ENCODE measurements at places on chromosomes 13 and 19.

- DNase-seq, result no peak
Observed at GRCh38 chr13:50011461-50011860, 3.8 kb upstream of the KCNRG start.

DNA sequence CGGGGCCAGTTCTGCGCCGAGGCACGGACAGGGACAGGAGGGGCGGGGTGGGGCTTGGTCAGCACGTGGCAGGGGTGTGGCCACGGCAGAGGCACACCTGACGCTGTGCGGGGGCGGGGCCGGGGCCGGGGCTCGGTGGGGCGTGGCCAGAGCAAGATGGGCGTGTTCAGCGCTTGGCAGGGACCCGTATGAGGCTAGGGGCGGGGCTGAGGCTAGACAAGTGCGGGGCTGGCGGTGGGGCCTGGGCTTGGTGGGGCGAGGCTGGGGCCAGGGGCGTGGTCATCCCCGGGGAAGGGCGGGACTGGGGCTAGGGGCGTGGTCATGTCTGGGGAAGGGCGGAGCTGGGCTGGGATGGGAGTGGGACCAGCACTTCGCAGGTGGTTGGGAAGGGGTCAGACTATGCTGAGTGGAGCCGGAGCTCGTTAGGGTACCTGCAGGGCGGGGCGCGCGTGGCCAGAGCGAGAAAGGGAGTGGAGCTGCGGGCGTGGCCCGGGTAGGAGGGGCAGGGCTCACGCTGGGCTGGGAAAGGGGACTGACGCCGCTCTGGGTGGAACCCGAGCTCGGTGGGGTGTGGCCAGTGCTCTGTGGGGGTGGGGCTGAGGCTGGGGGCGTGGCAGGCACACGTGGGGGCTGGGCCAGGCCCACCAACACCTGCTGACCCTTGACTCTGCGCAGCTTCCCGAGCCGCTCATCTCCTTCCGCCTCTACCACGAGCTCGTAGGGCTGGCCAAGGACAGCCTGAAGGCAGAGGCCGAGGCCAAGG, 12.8 kb downstream of the POLR2E start:
- no peak for DNase-seq

GRCh38 chr13:46032341-46032740, 20.2 kb downstream of the ZC3H13 start:
- no peak for DNase-seq

DNA sequence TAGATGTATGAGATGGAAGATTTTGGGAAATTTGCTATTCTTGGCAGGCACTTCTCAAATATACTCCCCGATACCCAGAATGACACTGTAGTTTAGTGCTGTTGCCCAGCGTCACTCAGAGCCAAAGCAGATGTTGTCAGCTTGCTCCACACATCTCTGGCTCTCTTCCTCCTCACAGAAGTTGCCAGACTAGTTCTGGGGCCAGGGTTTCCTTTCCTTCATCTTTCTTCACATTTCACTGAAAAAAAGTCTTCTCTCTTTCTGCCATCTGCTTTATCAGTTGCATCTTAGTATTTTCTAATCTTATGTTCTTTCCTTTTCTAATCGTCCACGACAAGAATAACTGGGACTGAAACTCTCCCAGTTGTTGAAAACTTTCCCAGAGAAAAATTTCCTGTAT, 251.4 kb downstream of the RGCC start:
- DNase-seq, result no peak

DNA sequence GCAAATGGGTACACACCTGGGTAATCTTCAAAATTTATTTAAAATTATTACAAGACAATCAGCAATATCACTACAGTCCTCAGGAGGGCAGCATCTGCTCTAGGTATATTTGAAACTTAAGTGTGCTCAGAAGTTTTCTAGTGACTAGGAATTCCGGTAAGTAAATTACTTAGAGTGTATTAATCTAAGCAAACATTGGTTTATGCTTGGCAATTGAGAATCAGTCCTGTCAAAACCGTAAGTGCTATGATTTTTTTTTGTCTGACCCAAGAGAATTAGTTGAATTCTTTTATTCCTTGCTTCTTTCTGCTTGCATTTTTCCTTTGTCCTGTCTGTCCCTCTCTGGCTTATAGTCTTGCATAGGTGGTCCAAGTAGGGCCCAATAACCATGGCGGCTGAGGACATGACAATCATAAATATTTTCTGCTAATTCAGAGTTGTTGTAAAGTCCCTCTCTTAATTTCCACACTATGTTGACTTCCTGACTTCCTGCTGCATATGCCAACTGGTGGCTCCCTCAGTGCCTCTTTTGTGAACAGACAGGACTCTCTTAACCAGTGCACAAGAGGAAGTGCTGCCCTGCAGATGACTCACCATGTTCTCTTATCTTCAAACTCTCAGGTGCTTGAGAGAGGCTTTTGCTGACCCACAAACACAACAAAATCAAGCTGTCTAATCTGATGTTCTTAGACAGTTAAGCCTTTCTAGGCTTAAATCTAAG, 82.2 kb downstream of the SLAIN1 start:
- DNase-seq, result peak; percentile 75

GRCh38 chr13:71374471-71375049, 492.4 kb downstream of the DACH1 start:
- DNase-seq, result no peak

- no peak for DNase-seq
Observed at GRCh38 chr13:95212983-95213850, 88.0 kb downstream of the ABCC4 start.

DNA sequence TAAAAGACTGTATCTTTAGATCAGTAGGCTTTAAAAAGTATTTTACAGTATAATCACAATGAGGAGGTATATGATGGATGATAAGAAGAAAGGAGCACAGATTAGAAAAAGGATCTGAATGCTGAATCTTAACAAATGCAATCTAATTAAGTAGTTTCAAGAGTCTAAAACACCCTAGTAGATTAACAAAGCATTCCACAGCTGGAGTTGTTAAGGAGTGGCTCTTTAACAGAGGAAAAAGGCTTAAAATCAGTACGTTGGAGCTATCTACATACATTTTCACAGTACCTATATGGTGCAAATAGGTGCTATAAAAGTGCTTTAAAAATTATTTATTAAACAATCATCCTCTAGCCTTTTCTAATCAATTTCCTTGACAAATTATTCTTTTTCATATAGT, 34.5 kb downstream of the TSC22D1 start:
- no peak for DNase-seq

DNA sequence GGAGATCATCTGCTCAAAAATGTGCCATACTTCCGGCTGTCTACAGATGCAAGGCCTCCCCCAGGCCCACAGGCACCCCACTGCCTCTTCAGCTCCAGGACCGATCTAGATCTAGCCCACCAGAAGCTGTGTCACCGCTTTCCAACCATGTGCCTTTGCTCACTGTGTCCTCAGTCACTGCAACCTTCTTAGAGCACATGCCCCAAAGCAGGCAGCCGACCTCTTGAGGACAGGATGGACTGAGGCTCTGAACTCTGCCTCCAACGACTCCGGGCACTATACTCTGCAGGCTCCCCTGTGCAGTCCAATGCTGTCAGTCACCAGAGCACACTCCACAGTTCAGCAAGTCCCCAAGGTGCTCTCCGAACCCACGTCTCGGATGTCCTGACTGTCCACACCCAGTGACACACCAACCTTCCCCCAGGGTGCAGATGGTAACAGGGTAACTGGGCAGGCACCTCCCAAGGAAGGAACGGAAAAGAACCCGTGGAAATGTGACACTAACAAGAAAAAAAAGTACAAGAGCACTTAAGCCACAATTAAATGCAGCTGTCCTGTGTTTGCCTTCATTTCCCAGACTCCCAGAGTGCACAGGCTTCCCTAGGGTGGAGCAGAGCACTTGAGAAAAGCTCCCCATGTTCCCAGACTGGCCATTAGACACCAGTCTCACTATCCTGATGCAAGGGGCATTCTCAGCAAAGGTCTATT, 4.8 kb downstream of the STK24 start:
- no peak for DNase-seq

DNA sequence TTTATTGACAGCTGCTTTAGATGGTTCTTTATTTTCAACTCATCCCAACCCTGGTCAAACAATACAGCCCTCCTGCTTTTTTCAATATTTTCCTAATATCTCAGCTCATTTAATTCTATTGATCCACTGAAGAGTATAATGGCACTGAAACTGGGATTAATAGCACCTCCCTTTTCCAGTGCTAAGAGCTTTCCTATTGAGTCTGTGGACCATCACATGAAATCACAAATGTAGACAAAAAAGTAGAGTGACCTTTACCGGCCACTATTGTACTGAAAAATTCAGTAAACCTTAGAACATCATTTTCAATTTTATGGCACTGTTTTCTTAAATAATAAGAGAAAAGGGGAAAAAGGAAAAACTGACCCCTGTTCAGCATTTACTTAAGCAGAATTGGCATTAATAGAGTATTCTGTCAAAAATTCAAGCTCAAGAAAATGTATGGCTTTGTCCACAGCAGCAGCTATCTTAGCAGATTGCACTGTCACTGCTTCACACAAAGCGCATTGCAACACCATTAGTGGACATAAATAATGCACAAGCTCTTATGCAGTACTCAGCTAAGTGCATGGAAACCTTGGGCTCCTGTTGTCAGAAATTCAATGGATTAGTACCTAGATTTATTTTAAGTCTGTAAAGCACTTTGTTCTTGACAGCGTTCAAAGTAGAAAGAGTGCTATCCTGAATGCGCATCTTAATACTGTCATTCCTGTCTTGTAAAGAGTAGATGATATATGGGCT, 851.0 kb upstream of the KLHL1 start:
- DNase-seq, result no peak

DNA sequence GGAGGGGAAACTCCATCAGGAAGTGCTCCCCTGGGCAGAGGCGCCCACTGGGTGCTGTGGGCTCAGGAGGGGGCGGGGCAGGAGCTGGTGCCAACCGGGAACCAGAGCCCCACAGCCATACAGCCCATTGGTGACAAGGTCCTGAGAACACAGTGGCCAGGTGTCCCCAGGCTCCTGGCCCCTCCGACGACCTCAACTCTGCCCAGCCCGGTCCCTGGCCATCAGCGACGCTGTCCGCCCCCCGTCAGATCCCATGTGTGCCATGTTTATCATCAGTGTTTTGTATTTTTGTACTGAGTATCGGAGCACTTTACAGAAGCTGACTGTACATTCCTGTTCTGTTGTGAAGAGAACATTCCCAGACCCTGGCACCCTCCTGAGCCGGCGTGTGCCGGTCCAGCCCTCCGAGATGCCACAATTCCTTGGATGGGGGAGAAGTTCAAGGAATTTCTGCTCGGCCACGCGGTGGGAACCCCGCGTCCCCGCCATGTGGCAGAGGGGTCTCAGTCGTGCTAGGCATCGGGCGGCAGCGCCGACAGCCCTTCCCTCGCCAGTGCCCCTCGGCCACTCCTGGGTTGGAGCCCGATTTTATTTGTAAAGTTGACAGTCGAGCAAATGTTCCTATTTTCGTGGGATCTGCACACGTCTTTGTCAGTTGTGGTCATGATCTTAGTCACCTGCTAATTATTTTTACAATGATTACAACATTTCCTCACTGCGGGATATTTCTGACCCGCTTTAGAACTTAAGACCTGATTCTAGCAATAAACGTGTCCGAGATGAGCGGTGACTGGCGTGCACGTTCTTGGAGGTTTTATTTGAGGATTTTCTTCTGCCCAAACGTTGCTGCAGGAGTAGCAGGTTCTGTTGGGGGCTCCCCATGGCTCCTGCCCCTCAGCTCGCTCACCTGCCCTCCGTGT, 16.9 kb downstream of the PEX11G start:
- no peak for DNase-seq

GRCh38 chr19:12092065-12092867, 27.7 kb downstream of the ZNF844 start:
- peak; percentile 26 for DNase-seq

- no peak for DNase-seq
Observed at GRCh38 chr19:30565636-30566035, 193.5 kb downstream of the ZNF536 start.

GRCh38 chr13:102933523-102933922, 87.7 kb downstream of the ERCC5 start:
- DNase-seq, result no peak

DNA sequence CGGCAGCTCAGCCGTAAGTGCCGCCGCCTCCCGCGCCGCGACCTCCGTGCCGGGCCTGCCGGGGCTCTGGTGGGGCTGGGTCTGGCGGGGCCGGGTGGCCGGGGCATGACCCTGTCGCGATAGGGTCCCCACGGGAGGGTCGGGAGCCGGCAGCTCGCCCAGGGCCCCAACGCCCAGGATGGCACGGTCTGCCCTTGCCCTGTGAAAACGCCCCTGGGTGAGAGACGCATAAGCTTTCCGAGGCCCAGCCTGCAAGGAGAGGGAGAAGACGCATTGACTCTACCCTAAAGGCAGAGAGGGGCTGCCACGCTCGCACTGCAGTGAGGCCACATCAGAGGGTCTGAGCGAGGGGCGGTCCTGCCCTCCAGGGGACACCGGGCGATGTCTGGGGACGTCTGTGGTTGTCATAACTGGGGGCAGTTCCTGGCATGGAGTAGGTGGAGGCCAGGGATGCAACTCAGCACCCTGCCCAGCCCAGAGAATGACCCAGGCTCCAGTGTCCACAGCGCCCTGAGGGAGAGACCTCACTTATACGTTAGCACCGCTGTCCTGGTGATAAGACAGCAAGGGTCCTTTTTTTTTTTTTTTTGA, 539 bp downstream of the ZNF554 start:
- DNase-seq, result no peak

DNA sequence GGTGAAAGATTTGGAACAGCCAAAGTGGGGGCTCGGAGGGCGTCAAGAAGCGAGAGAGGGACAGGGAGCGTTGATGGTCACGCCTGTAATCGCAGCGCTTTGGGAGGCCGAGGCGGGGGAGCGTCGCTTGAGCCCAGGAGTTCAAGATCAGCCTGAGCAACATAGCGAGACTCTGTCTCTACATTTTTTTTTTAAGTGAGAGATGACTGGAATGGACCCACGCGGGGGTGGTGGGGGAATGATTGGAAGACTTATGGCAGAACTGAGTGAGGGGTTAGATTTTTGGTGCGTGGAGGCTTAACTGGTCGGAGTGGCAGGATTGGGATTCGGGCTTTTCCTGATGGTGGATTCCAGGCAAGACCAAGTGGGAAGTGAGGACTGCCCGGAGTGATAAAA, 725 bp downstream of the PSMD8 start:
- no peak for DNase-seq

- DNase-seq, result no peak
Observed at GRCh38 chr13:53200498-53201453, 172.2 kb downstream of the OLFM4 start.

GRCh38 chr19:32387701-32388392, 17.7 kb upstream of the DPY19L3 start:
- DNase-seq, result no peak

DNA sequence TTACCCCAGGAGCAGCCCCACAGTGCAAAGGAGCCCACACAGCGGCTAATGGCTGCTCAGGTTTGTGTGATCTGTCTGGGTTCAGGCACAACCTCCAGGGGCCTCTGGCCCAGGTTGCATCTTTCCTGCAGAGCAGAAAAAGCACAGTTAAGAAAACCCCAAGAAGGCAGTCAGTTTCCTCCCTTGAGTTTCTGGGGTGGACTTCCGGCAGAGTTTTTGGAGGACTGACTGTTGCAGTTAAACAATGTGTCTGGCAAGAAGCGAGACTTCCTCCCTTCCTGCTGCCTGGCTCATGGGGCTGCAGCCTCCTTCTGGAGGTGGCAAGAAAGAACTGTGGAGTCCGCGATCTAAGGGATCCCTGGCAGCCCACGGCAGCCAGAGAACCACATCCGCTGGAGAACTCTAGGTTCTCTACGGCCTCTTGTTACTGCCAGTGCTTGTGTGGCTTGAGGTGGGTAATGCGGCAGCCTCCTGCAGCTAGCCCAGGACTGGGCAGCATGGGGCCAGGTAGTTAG, 114.4 kb downstream of the ZDHHC20 start:
- no peak for DNase-seq
